T-helper 17 cell (primary cell): ENCODE measurements at places on chromosomes 4 and X.
A peak's percentile ranks its signal among the peaks of the same experiment; 100 is the strongest.

DNA sequence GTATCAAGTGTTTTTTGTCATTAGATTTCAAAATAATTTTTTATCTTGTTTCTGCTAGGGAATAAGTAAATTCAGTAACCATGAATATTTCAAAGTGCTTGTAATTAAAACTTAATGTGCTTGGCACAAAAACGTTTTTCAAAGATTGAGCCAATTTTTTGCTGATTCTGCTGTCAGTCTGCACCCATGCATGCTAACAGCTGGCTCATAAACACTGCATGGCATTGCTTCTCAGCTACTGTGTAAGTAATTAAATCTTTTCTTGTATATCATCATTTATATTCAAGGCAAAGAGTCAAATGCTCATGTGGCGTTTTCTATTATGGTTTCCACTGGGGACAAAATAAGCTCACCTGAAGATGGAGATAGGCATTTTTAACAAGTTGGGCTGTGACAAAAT, 66.8 kb upstream of the SPANXN2 start:
- DNase-seq, result no peak

GRCh38 chrX:2820136-2820771, 8.5 kb upstream of the GYG2 start:
- DNase-seq, result no peak

- DNase-seq, result no peak
Observed at GRCh38 chr4:60443068-60443467, 757.1 kb upstream of the ADGRL3 start.

DNA sequence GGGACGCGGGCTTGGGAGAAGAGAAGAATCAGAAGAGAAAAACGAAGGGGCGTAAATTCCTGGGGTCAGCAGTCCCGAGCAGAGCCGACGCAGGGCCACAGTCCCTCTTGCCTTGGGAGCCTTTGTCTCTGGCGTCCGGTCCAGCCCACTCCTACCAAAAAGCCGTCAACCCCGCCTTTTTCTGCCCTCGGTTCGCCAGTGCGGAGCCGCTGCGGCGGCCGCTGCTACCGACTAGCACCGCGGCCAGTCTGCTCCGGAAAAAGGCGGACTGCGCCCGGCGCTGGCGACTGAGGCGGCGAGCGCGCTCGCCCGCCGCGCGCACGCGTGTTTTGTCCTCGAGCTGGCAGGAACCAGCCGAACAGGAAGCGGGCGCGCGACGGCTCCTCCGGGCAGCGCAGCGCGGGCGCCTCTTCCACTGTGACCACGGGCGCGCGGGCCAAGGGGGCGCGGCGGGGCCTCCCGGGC, 502 bp downstream of the HNRNPDL start:
- no peak for DNase-seq

DNA sequence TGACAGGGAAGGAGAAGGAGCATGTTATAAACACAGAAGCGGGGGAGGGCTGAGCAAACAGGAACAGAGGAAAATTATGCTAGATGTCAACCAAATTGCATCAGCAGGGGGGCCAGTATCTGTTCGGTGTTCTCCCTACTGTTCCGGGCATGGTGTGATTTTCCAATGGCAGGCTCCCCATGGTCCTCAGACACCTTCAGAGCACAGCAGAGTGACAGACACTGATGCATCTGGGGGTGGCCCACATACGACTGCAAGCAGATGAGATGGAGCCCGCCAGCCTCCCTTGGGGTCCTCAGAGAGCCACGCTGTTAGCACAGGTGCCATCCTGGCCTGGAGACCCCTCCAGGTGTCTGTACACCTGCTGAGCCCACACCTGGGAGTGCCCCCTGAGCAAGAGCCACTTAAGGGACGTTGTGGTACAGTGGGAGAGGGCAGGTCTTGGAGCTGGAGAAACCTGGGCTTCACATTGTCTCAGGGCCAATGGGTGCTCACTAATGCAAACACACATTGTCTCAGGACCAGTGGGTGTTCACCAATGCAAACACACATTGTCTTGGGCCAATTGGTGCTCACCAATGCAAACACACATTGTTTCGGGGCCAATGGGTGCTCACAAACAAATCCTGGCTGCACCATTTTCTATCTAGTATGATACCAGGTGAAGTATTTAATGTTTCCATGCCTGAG, 95.4 kb downstream of the SLC2A9 start:
- no peak for DNase-seq

GRCh38 chr4:149973181-149973580, 105.1 kb upstream of the DCLK2 start:
- no peak for DNase-seq

- no peak for DNase-seq
Observed at GRCh38 chr4:86482306-86483172, 111.6 kb upstream of the PTPN13 start.

GRCh38 chrX:118464501-118464900, 31.1 kb upstream of the DOCK11 start:
- no peak for DNase-seq

DNA sequence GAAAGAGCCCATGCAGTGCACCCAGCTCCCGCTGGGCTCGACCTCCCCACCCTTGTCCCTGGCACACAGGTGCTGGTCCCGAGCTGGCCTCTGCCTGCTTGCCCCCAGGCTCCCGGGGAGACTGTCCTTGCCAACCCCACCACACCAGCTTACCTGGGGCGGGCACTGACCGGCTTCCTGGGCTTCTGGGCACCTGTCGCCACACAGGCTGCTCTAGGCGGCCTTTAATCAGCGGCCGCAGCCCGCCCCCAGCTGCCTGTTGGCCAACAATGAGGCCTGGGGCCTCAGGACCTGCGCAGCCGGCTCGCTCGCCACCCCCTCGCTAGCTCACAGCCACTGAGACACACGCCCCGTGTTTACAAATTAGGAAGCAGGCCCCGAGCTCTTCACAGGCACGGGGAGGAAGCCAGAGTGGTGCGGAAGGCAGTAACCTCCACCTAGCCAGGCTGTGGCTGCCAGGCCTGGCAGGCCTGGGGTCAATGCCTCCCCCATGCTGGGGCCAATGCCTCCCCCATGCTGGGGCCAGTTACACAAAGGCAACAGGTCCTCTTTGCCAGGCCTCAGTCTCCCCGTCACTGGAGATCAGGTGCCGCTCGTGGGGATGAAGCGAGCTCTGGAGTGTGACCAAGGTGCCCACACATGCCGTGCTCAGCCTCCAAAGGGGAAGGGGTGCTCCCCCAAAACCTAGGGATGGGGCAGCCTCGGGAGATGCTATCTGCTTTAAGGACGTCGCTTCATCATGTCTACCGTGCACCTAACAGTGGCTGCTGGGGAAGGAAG, at the start of gene TREX2:
TREX2 (minus strand) TSS at position 201 of the 780 bp plus-strand sequence. CDS start 626 bp downstream, outside the sequence.
- DNase-seq, result no peak

DNA sequence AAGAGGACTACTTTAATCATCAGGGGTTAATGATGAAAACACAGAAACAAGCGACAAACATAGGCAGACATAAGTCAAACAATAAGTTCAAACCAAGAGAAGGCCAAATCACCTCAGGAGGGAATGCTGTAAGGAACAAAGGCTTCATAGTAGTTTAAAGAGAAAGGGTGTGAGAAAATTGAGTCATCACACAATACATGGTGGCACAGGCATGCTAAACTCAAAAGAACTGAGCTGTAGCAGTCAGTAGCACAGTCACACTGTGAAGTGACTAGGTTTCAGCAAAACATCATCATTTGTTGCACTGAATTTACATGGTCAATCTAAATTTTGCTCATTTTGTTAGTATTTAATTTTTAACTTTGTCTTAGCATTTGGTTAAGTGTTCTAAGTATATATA, 24.2 kb downstream of the SMC1A start:
- DNase-seq, result no peak

DNA sequence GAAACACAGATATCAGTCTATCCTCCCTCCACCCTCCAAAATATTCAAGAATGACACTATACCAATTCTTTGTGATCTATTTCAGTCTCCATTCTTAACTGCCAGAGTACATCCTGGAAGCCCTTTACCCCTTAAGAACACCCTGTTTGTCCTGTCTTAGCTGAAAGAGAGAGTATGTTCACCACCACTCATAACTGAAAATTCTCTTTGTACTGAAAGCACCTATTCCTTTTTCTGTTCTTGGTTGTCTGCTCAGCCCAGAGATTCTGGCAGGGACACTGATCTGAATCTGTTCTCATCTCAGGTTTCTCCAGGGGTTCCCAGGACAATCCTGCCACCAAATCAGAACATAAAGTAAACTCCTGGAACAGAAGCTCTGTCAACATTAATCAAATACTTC, 25.4 kb upstream of the EREG start:
- no peak for DNase-seq

DNA sequence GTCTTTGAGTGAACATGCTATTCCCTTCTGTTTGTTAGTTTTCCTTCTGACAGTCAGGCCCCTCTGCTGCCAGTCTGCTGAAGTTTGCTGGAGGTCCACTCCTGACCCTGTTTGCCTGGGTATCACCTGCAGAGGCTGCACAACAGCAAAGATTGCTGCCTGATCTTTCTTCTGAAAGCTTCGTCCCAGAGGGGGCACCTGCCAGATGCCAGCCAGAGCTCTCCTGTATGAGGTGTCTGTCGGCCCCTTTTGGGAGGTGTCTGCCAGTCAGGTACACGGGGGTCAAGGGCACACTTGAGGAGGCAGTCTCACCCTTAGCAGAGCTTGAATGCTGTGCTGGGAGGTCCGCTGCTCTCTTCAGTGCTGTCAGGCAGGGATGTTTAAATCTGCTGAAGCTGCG, 456.9 kb upstream of the HTR2C start:
- DNase-seq, result no peak

GRCh38 chrX:124211312-124211942, 121.0 kb upstream of the TEX13D start:
- no peak for DNase-seq

DNA sequence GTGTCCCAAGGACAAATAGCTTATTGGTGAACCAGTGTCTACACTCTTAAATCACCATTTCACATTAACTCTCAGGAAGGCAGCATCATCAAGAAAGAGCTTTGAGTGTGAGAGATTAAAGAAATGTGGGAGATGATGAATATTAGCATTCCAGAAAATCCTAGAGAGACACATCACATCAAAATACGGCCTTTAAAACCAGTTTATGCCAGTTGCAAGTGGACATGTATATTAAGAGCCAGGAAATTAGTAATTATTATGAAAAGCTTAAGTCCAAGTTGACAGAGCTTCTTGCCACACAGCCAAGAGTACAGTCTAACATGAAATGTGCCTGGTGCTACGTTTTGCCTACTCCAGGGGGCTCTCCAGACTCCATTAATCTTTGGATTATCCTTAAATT, 503.0 kb upstream of the BOD1L1 start:
- no peak for DNase-seq

GRCh38 chrX:154436983-154437752, at the start of gene GDI1:
GDI1 (plus strand) TSS chrX:154437154; CDS start chrX:154437255, 101 bp downstream.
- peak; percentile 45 for DNase-seq

DNA sequence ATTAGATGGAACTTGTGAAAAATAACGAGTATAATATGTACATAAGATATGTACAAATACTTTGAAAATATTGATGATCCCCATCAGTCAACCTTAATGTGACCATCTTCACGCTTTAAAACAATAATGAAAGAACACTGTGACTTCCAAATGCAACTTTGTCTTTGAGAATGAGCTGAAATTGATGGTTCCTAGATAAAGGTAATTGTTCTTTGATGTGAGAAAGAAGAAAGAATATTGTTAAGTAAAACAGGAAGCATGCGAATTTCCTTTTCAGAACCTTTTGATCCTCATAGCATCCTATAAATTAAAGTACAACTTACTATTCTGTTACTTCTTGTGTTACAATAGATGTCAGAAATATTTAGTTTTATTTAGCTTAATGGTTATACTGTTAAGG, 22.2 kb downstream of the IL2 start:
- no peak for DNase-seq

GRCh38 chr4:169933531-169933930, 92.7 kb downstream of the MFAP3L start:
- no peak for DNase-seq

GRCh38 chr4:155419266-155419665, 42.5 kb upstream of the MAP9 start:
- no peak for DNase-seq

DNA sequence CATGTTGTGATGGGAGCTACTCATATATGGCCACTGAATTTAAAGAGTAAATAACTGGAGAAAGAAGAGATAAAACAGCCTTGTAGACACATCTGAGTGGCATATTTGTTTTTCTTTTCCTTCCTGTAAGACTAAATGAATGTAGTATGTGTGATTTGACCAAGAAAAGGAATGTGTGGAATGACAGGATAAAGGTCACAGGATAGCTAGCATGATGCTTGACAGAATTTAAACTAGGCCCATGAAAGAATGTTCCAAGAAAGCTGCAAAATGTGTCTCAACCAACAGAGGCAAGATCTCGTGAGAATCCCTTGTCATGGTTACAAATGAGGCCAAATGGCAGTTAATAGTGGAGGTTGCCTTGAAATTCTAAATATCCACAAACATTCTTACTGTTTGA, 137.0 kb downstream of the KCNIP4 start:
- DNase-seq, result no peak

DNA sequence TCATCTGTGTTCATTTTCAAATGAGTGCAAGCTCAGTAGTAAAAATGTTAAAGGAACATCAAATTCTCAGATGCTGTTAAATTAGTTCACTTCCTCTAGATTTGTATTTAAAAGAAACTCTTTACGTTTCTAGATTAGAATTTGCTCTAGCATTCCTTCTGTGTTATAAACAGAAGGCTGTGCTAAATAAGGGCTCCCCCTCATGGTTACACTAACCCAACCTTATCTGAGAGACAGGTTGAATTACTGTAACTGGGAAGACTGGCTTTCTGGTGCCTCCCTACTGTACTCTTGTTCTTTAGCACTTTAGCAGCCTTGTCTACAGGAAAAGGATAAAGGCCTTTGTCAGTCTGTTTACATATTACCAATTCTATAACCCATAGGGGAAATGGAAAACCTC, 56.8 kb downstream of the RXFP1 start:
- DNase-seq, result no peak

GRCh38 chr4:115454228-115454627, 340.8 kb upstream of the NDST4 start:
- no peak for DNase-seq

GRCh38 chrX:116232833-116233232, 62.3 kb downstream of the AGTR2 start:
- DNase-seq, result no peak

DNA sequence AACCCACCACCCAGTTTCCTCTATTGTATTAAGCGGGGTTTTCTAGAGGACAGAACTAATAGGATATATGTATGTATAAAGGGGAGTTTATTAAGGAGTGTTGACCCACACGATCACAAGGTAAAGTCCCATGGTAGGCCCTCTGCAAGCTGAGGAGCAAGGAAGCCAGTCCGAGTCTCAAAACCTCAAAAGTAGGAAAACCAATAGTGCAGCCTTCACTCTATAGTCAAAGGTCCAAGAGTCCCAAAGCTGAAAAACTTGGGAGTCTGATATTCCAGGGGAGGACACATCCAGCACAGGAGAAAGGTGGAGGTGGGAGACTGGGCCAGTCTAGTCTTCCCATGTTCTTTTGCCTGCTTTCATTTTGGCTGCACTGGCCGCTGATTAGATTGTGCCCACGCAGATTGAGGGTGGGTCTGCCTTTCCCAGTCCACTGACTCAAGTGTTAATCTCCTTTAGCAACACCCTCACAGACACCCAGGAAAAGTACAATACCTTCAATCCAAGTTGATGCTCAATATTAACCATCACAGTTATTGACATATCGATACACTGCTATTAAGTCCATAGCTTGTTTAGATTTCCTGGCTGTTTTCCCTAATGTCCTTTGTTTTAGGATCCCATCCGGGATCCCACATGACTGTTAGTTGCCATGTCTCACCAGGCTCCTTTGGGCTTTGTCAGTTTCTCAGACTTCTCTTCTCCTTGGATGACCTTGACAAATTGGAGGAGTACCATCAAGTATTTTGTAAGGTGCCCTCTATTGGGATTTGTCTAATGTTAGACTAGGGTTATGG, 12.2 kb downstream of the UCHL1 start:
- no peak for DNase-seq
